ENCODE measurements at places on chromosomes 6 and 20.

DNA sequence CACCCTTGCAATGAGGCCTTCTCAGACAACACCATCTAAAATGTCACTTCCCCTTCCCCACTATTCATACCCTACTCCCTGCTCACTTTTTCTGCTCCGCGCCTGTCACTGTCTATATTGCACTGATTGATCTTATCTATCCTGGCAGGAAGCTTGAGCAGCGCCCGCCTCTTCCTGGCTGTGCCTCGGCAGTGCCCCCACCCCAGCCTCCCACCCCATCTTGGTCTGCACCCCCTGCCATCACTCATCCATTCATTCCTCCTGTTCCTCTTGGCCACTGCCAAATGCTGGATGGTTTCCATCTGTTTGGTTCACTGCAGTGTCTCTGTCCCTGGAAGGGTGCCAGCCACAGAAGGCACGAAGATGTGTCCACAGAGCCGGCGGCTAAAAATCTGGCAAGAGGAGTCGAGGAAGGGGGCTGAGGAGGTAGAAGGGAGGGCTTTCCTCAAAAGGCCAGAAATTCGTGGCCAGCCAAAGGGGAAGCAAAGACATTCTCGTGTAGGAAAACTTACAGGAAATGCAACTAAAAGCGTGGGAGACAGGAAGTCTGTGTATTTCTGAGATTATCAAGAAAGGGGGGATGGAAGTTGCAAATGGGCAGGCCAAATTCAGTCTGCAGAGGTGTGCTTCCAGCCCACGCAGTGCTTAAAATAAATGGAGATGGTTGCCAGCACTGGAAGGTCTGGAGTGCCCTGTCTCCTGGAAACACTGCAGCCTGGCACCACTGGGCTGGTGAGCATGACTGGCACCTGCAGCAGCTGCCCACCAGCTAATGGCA lies 27.6 kb downstream of the SYNJ2 start:
- no peak for DNase-seq

DNA sequence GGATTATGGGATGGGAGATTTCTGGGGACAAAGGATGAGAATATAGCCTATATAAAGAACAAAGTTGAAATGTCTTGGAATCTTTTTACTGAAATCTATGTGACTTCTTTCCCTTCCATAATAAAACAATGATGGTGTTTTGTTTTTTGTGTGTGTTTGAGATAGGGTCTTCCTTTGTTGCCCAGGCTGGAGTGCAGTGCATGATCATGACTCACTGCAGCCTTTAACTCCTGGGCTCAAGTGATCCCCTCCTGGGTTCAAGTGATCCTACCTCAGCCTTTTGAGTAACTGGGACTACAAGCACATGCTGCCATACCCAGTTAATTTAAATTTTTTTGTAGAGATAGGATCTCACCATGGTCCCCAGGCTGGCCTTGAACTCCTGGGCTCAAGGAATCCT lies 50.9 kb downstream of the FAM217A start:
- no peak for DNase-seq

DNA sequence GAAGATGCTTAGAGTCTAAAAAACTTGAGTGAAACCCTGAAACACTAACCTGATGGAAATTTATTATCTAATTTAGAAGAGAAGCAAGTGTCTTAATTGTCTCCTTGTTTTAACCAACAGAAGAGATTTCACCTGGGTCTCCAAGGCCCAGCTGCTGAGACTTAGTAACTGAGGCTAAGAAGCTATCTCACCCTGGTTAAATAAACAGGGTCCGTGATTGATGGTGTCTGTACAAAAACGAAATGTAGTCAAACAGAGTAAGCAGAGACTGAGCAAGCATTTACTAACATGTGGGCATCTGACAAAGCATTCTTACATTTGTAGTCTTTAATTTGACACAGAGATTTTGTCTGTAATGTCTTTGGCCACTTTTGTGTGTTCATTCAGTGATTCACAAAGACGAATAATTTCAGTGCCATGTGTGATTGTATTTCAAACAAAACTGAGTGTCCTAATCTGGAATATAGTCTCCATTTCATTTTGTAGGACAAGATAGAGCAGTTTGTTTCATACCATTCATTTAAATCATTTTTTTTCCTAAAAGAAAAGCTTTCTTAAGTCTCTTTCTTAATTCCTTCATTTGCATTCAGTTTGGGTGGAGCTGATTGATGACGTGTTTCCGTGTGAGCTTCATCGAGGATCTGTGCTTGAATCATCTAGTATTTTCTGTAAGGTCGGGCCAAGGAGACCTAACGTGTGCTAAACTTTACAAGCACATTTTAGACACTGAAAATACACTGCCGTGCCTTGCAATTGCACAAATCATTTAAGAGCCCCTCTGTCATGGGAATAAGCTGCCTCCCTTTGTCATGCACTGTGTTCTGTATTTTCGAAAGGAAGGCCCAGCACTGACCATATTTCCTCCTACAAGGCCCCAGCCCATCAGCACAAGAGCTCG lies 170.6 kb upstream of the QKI start:
- no peak for DNase-seq

DNA sequence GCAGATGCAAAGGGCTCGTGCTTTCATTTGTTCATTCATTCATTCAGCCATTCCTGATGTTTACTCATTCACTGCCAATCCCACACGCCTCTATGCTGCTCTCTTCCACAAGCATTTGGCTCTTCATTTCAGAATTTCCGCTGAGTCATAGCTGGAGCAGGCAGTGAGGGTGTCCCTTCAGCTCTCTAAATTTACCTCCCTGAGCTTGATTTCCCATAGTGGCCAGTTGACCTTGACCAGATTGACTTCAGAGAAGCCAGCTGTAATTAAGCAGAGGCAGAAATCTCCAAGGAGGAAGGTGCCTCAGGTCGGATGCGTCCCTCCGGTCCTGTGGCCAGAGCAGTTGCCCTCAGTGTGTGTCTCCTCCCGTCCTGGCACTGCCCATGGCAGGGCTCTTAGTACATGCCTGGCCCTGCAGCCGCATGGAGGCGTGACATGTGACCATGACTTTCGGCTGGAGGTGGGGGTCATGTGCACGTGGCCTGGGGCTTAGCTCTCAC lies 267.2 kb upstream of the ECI2 start:
- DNase-seq, result peak; percentile 40

DNA sequence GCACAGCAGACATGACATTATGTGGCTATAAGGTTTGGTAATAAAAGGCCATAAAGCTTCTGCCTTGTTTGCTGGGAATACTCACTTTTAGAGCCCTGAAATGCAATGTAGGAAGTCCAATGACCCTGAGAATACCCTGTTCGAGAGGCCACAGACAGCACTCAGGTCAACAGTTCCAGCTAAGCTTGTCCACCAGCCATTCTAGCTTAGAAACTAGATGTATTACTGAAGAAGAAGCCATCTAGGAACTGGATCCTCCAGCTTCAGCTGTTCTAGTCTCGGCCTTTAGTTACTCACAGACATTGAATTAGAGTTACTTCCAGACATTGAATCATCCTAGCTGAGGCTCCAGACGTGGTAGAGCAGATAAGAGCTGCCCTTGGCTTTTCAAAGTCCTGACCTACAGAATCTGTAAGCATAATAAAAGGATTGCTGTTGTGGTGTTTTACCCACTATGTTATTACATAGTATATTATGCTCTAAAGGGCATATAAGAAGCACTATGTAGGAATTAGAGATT lies 84.9 kb downstream of the MMS22L start:
- no peak for DNase-seq

GRCh38 chr6:36414481-36414880 lies 27.0 kb upstream of the ETV7 start:
- DNase-seq, result no peak

DNA sequence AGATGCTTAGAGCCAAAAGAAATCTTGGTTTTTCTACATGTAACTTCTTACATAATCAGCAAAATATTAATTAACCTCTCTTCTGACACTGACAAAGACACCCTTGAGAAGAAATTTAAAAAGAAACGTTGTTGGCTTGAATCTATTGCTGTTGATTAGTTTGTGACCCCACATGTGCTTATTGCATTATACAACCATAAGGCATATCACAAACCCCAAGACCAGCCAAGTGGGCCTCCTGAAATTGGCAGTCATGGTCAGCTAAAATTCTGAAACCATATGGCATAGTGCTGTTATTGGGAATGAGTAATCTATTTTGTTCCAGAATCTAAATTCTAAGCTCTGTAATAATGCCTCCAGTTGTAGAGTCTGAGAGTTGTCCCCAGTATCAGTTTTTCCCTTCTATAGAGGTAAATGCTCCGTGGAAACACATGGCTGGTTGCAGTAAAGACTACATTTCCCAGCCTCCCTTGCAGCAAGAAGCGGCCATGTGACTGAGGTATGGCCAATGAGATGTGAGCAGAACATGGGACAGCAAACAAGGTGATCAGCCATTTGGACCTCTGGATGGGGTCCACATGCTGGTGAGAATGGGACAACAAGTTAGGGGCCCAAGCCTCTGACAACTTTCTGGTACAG lies 42.3 kb upstream of the PTPN1 start:
- DNase-seq, result no peak

- no peak for DNase-seq
Observed at GRCh38 chr6:11429577-11429976, 108.0 kb upstream of the TMEM170B start.

- no peak for DNase-seq
Observed at GRCh38 chr6:170143401-170144150, 147.3 kb downstream of the DLL1 start.

DNA sequence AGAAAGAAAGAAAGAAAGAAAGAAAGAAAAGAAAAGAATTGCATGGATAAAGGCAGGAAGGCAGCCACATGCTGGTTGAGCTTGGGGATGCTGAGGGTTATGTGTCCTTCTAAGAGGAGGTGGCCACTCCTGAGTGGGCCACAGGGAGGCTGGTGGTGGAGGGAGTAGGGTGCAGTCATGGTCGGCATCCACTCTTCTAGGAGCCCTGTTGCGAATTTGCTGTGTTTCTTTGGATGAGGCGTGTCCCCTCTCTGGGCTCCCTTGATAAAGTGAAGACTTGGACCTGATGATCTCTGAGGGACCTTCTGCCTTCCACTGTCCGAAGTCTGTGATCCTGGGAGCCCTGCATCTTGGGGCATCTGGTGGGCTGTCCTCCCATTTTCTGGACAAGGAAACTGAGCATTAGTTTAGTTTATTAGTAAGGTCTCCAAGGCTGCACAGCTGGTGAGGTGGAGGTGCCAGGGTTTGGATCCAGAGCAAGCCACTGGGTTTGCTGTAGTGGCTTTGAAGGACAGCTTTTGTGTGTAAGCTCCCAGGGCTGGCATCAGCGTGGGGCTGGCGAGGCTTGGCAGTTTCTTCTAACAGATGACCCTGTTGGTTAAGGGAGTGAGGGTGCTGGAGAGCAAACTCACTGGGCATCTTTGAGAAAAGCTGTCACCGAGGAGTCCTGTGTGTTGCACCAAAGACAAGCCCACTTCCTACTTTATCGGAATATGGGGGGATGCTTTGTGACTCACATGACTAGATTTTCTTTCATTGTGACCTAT lies 4.3 kb downstream of the DLGAP4 start:
- DNase-seq, result no peak

DNA sequence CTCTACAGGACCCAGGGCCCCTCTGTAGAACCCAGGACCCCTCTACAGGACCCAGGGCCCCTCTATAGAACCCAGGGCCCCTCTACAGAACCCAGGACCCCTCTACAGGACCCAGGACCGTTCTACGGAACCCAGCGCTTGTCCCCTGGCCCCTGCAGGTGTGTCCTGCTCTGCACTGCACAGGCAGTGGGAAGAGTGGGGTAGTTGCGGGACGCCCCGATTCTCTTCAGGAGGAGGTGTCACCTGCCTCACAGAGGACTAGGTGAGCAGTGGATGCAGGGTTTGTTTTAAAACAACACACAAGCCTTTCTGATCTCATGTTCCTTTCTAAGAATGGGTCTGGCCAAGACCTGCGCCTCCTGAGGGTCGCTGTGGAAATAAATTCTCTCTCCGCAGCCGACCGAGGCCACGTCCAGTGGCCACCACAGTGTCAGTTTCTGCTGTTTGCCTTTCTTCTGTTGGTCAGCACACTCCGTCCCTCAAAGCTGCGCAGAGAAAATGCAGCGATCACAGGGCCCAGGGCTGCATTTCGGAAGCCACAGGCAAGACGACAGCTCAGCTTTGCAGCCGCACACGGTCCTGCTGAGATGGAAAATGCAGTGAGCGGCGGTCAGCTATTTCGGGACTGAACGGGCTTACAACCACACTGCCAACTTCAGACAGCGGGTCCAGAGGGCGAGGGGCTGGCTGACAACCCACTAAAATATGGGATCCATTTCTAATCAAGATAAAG lies 135.2 kb downstream of the DLL1 start:
- no peak for DNase-seq

- no peak for DNase-seq
Observed at GRCh38 chr6:54327631-54328030, 19.4 kb downstream of the TINAG start.

- no peak for DNase-seq
Observed at GRCh38 chr20:31872406-31872805, 2.0 kb downstream of the TTLL9 start.

GRCh38 chr20:7924692-7925091 lies 15.6 kb downstream of the HAO1 start:
- peak; percentile 73 for DNase-seq

DNA sequence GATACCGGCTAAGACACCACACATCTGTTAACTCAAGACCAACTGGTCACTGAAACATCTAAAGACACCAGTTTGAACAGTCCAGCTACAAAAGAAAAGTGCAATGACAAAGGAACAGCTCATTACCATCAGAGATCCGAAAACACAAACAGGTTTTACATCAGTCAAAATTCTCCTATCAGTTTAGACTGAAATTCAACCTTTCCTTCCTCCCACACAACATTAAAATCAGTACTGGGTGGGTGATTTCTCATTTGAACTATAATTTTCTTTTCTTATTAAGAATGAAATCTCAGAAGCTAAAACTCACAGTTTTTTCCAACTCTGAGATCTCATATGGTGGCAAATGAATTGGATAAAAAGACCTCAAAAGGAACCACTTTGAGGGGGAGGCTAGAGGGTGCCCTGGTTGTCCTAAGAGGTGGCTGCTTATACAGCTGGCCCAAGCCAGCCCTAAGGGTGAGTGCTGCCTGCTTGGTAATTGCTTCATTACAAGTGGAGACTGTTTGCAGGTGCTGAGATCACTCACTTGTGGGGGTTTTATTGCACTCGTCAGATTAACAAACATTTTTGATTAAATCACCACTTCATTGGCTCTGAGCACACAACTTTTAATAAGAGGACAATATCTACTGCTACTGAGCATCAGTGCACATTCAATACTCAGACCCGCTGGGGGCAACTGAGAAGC lies 4.3 kb downstream of the CCDC167 start:
- no peak for DNase-seq

DNA sequence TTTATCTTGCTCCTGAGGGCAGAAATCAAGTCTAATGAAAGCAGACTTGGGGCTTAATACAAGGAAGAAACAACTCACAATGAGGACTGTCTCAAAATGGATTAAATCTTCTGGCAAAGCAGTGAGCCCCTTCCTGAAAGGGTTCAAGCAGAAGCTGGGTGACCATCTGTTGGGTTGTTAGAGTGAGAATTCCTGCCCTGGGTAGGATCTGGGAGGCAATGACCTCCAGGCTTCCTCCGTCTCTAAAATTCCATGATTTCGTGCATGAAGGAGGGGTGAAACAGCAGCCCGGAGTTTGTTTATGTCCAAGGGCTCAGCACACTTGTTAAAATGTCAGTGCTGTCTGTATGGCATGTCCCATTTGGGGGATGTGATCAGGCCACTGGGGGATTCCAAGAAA lies 64.0 kb upstream of the KCNK16 start:
- no peak for DNase-seq

- no peak for DNase-seq
Observed at GRCh38 chr6:7189101-7189758, 81.5 kb downstream of the RREB1 start.

- DNase-seq, result no peak
Observed at GRCh38 chr6:36774331-36774730, 64.9 kb downstream of the CPNE5 start.

- DNase-seq, result no peak
Observed at GRCh38 chr6:82963191-82963925, 102.3 kb downstream of the UBE3D start.

- no peak for DNase-seq
Observed at GRCh38 chr6:139600919-139601475, 226.5 kb upstream of the CITED2 start.

All from AG04449 (cell line).